ENCODE measurements at places on chromosomes 5 and 9. TPM values are rescaled to one million over a fixed set of nuclear protein-coding genes. Genes with fewer than 3 reads are reported as not detected.
A peak's percentile ranks its signal among the peaks of the same experiment; 100 is the strongest.

DNA sequence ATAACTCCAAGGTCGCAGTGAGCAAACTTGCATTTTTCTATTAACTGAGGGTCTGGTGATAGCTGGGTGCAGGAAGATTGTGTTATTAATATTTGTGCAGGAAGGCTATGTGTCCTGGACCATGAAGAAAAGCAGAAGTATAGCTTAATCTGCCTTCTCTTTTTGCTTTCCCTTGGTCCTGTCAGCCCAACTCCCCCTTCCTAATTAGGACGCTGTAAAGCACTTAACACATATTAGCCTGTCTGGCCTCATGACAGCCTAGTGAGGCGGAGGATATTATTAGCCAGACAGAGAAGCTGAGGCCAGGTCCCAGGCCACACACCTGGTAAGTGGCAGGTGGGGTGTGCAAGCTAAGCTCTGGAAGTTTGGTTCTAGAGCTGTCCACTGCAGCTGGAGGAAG, 29.5 kb downstream of the SLC46A2 start:
- DNase-seq, result no peak

DNA sequence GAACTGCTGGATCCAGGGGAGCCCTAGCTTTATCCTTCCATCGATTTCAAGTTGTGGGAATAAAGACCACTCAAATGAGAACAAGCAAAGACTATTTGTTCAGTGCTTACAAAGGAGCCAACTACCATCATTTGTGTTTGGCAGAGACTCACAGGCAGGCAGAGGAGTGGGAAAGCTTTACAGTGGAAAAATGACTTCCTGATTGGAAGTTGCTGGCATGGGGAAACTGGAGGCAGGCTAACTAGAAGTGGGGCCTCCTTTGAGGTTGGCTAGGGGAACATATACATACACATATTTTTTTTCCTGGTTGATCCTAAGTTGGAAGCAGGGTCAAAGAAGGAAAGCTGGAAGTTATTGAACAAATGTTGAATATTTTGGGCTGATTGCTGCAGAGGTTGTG, 121.7 kb downstream of the ACTBL2 start:
- DNase-seq, result no peak

- DNase-seq, result no peak
Measured at GRCh38 chr9:98172604-98173003, 19.8 kb downstream of the CORO2A start.

DNA sequence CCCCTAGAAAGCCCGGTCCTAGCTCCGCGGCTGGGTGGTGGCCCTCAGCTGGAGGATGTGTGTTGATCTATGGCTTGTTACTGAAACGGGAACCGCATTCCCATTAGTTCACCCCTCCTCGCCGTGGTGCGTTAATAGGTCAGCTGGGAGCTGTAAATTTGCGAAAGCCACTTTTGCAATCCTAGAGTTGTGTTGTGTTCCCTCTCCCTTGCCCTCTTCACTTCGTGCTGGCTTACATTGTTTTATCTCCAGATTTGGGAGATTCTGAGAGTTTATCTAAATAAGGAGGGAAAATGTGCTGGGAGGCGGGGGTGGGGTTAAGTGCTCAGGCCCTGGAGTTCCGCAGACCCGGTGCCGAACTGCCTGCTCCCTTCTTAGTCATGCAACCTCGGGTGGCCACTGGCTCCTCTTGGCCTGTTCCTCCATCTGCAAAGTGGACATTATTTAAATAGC, 62.8 kb downstream of the HMCN2 start:
- DNase-seq, result no peak

DNA sequence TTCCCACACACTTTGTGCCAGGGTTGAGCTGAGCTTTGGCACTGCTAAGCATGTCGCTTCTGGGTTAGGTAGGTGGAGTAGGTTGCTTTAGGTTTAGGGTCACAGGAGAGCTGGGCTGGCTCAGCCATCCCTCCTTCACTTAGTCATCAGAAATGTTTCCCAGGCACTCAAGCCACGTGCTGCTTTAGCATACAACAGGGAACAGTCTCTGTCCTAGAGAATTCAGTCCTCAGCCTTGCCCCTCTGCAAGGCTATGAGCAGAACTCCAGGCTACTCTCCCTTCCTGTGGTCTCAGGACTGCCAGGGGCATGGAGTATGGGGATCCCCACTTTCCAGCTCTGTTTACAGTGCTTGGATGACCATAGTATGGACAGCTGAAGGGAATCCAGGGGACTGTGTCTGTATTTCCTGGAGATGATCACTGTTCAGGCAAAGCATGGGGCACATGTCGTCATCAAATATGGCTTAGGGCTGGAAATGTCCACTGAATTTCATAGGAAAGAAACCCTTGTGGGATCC, 7.5 kb upstream of the ANKRD33B start:
- peak; percentile 60 for DNase-seq

DNA sequence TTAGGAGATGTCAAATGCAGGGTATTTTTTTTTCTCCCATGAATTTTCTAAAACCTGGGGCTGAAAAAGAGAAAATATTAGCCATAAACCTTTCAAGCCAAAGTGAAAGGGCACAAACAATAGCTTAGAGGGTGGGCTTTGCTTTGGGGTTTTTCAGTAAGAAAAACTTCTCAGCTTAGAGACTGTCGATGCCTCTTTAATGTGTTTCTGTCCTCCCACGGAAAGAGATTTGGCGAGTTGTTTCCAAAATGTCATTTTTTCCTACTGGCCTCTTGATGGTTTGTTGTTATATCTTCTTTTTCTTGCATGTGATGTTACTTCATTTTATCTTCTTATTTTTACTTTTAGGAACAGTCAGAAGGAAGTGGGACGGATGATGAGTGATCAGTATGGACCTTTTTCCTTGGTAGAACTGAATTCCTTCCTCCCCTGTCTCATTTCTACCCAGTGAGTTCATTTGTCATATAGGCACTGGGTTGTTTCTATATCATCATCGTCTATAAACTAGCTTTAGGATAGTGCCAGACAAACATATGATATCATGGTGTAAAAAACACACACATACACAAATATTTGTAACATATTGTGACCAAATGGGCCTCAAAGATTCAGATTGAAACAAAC, 177.3 kb downstream of the SMARCA2 start:
- DNase-seq, result no peak

- DNase-seq, result no peak
Measured at GRCh38 chr5:180311216-180311615, 19.3 kb upstream of the MAPK9 start.

- no peak for DNase-seq
Measured at GRCh38 chr5:171783051-171783450, 2.6 kb upstream of the SMIM23 start.

GRCh38 chr9:34493972-34494535, 28.7 kb downstream of the ENHO start:
- peak; percentile 19 for DNase-seq

Gene KLHL3
- 2.9 TPM for polyA plus RNA-seq

Gene C1QTNF3
- 0.29 TPM for polyA plus RNA-seq

Gene IFNA21
- polyA plus RNA-seq, result not detected

Gene MAN1B1
- 48.3 TPM for polyA plus RNA-seq
